ENCODE measurements at places on chromosomes 2 and 18.

GRCh38 chr18:45539491-45539891 is 75.8 kb upstream of the SLC14A2 start:
- DNase-seq = no peak

DNA sequence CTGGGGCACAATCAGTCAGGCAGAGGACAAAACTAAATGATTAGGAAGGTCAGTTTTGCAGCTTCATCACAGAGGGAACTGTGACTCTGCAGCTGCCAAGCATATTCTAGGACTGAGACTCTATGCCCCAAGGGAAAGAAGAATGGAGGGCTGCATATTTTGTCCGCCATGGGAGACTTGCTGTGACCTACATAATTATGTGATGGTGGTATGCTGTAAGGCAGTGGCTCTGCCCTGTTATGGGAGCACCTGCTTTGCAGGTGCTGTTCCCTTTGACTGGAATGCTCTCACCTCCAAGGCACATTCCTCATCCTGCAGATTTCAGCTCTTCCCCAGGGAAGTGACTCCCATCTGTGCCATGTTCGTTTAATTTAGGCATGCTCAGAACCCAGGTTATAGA is 261.9 kb upstream of the EPHA4 start:
- no peak for DNase-seq

GRCh38 chr2:119366161-119366648 is 429 bp downstream of the C2orf76 start:
- no peak for DNase-seq

GRCh38 chr2:221635949-221636348 is 63.8 kb upstream of the EPHA4 start:
- DNase-seq = no peak

- DNase-seq = no peak
Measured at GRCh38 chr2:177261116-177262060, 3.1 kb downstream of the NFE2L2 start.

DNA sequence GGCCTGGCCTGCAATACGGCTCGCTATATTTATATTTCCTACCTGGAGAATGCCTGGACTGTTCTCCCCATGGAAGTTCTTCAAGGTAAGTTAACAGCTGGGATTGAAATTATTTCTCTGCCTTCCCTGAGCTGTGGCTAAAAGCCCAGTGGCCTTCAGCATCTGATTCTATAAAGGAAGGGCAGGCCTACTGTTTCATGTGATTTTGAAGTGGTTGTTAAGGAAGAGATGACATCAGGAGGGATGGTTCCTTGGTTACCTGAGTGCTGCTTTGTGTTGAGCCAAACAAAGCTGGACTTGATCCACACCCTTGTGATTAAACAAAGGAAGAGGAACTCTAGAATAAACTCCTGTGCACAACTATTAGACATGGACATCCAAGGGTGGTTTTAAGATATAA is 61.6 kb downstream of the MFSD6 start:
- DNase-seq = peak; percentile 69

DNA sequence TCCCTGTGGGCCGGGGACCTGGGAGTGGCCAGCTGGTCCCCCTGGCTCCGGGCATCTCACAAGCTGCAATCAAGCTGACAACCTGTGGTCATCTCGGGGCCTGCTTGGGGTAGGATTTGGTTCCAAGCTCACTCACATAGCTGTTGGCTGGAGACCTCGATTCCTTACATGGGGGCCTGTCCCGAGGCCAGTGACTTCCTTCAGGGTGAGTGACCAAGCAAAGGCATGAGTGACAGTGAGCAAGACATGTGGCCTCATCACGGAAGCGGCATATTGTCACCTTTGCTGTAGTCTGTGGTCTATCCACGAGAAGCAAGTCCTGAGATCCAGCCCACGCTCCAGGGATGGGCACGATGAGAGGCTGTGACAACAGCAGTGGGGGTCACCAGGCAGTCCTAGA is 131.4 kb upstream of the ID2 start:
- DNase-seq = no peak

DNA sequence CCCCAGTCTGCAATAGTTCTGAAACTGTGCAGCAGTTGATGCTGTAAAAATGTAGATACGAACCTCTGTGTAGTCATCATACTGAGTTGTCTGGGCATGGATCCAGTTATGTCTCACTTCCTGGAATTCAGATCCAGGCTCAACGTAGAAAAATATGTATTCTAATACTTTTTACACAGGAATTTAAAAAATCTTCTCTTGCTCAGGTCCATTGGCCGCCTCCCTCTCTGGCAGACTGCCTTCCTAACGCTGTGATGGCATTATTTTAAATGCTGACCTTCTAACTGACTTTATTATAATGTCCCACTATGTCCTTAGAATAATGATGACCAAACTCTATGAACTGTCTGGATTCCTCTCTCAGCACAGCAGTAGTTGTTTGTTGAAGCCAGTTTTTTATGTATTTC is 119.6 kb downstream of the FEZ2 start:
- DNase-seq = no peak

- DNase-seq = peak; percentile 72
Measured at GRCh38 chr18:79924814-79925731, 26.4 kb downstream of the SLC66A2 start.

- DNase-seq = no peak
Measured at GRCh38 chr2:158602027-158602426, 145.3 kb downstream of the PKP4 start.

DNA sequence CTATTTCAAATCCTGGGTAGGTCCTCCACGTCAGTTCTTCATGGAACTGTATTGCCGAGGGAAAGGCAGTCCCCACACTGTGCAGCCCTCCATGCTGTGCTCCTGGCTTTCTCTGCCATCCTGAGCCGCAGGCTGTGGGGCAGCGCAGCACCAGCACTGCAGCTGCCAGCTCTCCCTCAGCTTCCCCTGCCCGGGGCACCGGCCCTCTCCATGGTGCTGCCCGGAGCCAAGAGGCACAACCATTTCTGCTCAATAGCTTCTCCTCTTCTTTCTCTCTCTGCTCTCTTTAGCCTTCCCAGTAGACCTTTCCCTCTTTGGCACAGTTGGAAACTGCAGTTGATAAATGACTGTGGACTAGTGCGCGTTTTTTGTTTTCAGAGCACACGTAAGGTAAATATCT is 12.1 kb downstream of the ANKRD23 start:
- no peak for DNase-seq

GRCh38 chr18:58172031-58172430 is 128.0 kb downstream of the NEDD4L start:
- DNase-seq = no peak

GRCh38 chr2:197198890-197199289 is 111.7 kb downstream of the ANKRD44 start:
- peak; percentile 34 for DNase-seq

- peak; percentile 54 for DNase-seq
Measured at GRCh38 chr2:263774-264492, at the start of gene SH3YL1. Gene SH3YL1 (minus strand): TSS chr2:264032. CDS start chr2:263984, 48 bp downstream.

GRCh38 chr2:892401-892800 is 58.2 kb upstream of the SNTG2 start:
- no peak for DNase-seq

GRCh38 chr2:127479219-127479825 is 47.0 kb downstream of the IWS1 start:
- DNase-seq = no peak

DNA sequence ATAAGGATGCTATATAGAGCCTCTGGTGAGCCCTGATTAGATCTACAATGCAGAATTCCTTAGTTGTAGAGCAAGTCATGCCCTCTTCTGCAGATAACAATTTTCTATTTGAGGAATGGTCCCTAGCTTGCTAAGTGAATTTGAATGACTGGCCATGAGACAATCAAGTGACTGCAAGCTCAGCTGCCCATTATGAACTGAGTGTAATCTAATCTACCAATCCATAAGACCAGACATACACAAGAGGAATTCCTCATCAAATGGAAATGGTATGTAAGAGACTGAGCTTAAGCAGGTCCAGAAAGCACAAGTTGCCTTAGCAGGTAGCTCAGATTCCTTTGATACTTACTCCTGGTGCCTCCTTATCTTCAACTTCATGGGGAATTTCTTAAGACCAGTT is 4.8 kb upstream of the ANKRD44 start:
- DNase-seq = no peak

DNA sequence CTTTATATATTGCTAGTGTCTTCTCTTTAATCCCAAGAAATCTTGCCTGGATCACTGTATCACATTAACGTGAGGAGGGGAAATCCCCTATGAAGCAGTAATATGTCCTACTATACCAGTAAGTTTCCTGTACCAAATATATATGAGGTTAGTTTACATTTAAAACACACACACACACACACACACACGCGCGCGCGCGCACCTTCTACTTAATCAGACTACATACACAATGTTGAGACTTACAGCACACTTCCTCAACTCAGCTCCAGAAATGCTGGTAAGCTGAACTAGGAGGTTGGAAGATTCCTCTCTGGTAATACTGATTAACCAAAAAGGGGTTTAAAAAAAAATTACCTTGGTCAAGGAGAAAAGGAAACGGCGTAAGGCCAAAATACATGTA is 49.3 kb downstream of the USP34 start:
- DNase-seq = no peak

DNA sequence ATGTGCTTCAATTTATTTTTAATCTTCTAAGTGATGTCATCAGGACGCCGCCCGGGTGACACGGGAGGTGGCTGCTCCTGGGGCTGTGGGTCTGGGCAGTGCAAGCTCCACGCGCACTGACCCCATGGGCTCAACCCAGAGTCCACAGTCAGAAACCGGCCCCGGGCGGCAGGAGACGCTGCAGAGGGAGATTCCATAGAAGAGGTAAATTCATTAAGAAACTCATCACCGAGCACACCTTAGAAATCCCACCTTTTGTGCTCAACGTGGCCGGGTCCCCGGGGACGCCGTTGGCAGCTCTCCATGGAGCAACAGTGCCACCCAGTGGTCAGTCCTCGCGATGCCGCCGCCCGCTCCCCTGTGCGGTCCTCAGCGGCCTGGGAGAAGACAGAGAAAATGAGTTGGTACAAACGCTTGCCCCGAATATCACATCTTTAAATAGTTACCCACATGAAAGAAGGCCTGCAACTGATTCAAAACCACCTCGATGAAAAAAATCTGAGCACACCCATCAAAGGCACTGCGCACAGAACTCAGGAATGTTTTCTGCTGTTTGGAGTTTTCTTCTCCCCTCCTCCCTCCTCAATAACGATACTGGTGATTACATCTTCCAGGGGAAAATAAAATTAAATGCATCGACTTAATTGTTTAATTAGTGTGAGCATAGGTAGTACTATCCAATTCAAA is 92.6 kb downstream of the CMPK2 start:
- DNase-seq = peak; percentile 72

DNA sequence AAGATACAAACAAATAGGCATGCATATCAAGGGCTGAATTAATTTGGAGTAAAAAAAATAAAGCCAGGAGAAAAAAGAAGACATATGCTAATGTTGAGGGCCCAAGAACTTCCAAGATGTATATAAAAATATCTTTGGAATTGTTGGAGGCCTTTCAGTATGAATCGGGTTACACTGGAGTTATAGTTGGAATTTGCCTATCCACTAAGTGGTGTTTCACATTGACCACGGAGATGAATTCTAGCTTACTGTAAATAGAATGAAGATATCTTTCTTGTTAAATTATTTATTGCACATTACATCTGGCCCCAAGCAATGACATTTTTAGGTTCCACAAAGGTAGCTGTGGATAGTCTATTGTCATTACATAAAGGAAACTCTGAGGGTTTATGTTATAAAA is 38.5 kb upstream of the TRIB2 start:
- DNase-seq = no peak

DNA sequence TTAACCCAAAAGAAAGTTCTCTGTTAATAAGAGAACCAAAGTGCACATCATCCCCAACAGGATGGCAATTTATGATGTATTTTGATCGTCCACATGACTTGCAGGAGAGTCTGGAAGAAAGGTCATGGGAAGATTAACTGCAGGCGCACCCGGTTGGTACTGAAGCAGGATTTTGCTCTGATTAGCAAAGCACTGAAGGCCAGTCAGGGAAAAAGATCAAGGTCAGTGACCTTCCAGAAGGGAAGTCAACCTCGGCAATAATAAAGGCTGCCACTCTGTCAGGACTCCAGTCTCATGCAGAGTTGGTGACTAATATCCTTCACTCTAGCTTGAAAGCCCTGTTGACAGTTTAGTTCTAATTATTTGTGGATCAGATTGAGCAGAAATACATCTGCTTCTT is 432.7 kb upstream of the RAB12 start:
- no peak for DNase-seq

DNA sequence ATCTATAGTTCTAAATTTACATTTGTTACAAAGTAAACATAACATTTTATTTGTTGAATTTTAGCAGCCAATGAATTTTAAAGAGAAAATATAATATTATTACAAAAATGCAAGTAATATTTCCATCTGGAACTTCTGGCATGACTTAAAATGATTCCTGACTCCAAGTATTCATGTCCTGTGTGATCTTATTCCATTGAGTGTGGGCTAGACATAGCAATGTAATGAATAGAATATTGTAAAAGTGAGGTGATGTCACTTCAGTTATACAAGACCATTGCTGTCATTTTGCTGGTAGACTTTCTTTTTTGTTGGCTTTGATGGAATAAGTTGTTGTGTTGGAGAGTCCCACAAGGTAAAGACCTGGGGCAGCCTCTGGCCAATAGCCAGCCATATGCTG is 912.2 kb upstream of the PIK3C3 start:
- no peak for DNase-seq

- no peak for DNase-seq
Measured at GRCh38 chr2:200964498-200964897, 1.0 kb upstream of the ORC2 start.

- DNase-seq = peak; percentile 65
Measured at GRCh38 chr2:20012282-20013125, at the start of gene MATN3. Gene MATN3 (minus strand): TSS chr2:20012668. CDS start chr2:20012631, 37 bp downstream.

GRCh38 chr18:22169011-22169888 is at the start of gene GATA6:
Gene GATA6 (plus strand): TSS chr18:22169589. CDS start chr18:22171145, 1,556 bp downstream.
- DNase-seq = peak; percentile 84

DNA sequence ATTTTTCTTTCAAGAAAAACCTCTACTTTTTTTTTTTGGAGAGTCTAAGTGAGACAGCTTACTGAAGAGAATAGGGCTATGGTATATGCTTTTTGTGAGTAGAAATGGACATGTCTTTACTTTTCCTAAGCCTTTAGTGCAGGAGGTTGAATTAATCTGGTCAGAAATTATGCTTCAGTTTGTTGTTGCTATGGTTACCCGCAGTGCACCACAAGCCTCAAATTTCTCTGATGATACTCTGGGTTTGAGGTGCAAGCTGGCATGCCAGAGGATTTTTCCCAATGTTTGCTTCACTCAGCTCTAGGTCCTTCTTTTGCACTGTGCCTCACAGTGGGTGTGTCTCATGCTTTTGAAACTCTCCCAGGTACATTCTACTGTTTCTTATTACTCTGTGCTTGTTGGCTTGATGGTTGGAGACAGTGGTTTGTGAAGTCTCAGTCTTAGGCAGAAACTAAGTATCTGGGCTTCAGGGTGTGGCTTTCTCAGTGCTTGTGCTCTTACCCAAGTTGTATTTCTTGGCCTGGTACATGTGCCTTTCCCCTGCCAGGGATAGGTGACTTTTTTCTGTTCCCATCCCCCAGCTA is 278.3 kb downstream of the RBM43 start:
- DNase-seq = peak; percentile 25

All from right hindlimb (tissue), 1 donor.